ENCODE measurements at places on chromosomes 3 and 15.

DNA sequence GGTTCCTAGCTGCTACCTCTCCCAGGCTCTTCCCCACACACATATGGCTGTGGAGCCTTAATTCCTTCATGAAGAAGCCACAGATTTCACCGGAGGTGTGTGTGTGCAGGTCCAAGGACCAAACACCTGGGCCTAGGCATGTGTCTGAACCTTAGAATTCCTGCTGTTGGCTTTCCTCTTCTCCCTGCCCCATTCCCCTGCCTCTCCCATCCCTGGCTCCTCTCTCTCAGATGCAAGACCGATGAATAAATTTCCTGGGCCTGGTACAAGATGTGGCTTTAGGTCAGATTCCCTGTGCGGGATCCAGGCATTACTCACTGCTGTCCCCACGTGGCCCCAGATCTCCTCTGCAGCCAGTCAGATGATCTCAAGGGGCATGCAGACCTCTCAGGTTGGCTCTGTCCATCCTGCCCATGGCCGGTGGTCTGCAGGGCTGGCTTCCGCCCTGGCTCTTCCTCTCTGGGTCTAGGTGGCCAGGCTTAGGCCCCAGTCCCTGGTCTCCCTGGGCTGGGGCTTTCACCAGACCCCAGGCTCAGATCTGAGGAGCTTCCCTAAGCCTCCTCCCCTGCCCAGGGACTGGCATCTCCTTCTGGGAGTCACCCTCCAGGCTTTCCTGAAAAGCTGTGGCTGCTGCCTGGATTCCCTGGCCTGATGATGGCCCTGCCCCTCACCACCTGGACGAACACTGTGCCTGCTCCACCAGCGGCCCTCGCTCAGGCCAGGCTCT is 20.5 kb downstream of the CCR9 start:
- DNase-seq: peak; percentile 4

GRCh38 chr3:114809668-114810413 is 337.2 kb downstream of the ZBTB20 start:
- DNase-seq: no peak

DNA sequence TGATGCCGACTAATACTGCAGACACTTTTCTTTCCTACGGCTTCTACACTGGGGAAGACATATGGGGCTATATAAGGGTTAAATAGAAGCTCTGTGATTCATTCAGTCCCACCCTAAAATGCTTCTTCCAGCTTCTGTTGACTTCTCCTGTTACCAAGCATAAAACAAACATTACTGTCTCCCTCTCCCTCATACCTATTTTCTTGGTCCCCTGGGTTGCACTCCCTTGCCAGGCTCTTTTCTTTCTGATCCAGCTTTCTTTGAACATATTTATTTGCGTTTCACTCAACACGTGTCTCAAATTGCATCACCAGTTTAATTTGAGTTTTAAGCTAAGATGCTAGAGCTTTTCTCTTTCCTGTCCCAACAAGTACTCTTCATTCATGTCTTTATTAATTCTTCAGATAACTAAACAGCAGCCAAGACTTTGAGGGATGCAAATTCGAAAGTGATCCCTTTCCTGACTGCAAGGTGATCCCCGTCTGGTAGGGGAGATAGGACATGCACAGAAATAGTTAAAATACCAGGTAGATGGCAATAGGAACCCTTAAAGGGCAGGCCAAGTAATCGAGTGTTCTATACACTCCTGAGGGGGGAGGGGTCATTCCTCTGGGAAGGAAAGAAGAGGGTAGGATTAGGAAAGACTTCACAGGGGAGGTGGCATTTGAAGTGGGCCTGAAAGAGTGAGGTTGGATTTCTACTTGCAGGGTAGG is 198.6 kb upstream of the BCL6 start:
- no peak for DNase-seq

DNA sequence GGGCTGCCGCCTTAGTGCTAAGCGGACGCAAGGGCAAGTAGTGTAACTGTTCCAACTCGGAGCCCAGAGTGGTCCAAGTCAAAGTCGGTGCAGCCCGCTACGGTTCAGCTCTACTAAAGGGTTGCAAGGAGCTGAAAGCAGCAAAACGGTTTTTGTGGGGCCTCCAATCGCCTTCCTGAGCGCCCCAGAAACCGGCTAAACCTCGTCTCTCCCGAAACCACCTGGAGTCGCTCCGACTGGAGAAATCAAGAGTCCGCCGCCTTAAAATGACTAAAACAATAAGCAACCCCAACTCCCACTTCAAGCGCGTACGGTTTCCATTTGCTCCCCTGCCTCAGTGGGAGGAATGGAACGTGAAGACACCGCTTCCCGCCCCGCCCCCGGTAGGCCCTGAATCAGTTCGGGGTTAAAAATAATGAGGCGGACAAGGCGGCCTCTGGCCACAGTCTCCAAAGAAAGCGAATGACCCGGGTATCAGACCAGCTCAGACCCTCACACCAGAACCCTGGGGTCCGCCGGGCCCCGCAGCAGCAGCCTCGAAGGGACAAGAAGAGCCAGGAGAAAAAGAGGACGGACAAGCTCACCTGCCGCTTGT is 401 bp downstream of the SEC11A start:
- no peak for DNase-seq

DNA sequence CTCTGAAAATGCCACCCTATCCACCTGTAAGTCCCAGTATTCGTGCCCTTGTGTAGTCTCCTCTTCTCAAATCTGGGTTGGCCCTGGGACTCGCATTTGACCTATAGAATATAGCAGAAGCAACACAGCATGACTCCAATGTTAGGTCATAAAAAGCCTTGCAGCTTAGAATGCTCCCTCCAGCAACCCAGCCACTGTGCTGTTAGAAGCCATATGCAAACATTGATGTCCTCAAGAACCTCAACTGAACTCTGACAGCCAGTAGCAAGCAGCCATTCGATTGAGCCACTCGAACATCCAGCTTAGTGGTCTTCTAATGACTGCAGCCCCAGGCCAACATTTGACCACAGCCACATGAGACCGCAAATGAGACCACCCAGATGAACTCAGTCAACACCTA is 26.6 kb downstream of the MECOM start:
- no peak for DNase-seq

DNA sequence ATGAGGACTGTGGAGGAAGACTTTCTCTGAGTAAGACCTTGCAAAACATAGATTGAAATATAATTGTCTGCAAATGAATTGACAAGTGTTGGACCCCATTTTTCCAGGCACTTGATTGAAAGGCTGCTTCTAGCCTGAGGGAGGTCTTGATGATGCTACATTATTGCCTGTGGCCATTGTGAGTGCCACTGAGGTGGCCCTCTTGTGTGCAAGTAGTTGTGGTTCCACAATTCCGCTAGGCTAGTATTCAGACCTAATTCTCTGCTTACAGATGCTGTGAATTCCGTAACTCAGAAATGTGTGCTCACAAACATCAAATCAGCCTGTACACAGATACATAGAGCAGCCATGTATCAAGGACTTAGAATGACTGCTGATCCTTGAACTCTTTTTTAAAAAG is 34.7 kb downstream of the FNDC3B start:
- DNase-seq: no peak

DNA sequence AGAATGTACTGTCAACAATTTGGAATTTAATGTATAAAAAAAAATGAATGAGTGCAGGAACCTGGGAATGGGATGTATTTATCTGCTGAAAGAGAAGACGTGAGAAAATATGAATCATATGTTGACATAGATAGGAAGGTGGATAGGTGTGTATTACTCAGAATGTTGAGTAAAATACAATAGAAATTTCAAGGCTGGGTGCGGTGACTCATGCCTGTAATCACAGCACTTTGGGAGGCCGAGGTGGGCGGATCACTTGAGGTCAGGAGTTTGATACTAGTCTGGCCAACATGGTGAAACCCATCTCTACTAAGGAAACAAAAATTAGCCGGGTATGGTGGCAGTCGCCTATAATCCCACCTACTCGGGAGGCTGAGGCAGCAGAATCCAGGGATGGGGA is 202.8 kb downstream of the CADM2 start:
- no peak for DNase-seq

DNA sequence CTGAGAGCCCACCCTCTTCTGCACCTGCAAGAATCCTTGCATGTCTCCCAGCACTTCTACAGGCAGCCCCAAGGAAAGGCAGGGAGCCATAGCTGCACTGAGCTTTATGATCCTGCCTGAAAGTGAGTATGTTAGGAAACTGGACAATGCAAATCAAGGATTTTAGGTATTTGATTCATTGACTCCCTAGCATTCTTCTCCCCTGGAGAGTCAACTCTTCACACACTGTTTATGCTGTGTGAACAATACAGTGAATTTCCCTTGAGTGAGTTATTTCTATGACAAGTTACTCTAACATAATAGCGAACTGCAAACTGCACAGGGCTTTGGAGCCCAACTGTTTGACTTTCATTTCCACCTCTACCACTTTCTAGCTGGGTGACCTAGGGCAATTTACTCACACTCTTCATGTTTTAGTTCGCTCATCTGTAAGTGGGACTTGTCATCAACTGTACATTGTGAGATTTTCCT is 96.0 kb upstream of the PHLDB2 start:
- no peak for DNase-seq

GRCh38 chr3:150253622-150254021 is 154.5 kb upstream of the TSC22D2 start:
- no peak for DNase-seq

DNA sequence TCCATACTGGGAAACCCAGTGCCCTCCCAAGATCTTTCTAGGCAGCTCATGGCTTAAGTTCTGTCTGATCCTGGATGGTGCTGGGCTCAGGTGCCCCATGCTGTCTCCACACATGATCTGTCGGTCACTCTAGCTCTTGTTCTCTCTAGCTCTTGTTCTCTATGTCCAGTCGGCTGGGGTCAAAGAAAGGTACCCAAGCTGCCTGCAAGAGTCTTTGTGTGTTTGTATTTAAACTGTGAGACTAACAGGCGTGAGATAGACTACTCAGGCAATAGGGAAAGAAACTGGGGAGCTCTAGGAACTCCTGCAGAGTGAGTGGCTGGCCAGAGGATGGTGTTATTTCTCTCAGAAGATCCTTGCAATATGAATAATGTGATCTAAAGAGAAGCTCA is 40.2 kb downstream of the GPR156 start:
- peak; percentile 10 for DNase-seq

DNA sequence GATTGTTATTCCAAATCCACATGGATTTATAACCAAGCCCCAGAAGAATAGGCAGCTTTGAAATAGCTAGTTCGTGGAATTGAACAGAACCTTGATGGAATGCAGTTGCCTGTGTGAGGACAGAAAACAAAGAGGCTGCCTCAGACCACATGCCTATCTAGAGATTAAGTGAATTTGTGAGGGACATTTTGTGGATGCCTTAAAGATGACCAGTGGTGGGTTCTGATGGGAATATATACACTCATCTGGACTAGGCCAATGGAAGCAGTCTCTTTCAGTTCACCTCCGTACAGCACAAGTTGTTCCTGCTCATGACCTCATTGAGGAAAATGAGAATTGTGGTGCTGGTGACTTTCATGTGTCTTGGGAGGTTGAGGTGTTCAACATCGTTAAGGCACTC is 63.2 kb upstream of the PYDC2 start:
- DNase-seq: no peak

- peak; percentile 97 for DNase-seq
Measured at GRCh38 chr3:16183601-16184270, 9.3 kb downstream of the GALNT15 start.

DNA sequence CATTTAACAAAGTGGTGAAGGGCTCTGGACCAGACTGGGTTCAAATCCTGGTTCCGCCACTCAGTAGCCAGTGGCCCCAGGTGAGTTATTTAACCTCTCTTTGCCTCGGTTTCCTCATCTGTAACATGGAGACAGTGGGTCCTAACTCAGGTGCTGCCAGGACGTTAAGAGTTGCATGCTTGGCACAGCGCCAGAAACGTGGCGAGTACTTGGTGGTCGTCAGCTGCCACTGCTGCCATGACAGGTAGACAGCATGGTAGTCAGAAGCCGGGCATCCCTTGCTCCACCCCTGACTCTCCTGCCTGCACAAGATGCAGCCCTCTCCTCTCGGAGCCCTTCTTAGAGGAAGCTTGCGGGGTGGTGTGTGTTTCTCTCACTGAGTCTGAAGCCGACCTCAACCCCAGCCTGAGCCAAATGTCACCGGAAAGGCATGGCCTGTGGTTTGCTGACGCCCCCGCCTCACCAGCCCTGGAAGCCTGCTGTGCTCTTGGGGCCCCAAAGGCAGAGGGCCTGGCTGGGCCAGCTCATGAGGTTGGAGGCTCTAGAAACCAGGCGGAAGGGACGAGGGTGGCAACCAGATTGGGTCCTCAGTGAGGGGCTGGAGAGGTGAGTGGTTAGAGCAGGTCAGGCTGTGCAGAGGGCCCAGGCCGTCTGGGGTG is 160.8 kb upstream of the TLE3 start:
- DNase-seq: no peak

DNA sequence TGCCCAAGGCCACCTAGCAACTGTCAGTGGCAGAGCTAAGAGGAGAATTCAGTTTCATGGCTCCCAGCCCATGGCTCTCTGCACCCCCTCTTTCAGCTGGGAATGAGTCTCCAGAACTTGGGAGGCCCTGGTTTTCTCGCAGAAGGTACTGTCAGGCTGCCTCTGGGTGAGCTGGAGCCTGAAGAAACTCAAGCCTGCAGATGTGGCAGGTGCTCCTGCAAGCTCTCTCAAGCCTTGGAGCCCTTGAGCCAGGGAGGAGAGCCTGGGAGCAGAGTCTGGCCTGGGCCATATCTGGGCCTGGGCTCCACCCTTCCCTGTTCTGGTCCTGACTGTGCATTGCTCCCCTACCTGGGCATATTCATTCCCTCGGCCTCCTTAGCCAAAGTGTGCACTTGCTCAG is 74.4 kb upstream of the TLE3 start:
- no peak for DNase-seq

DNA sequence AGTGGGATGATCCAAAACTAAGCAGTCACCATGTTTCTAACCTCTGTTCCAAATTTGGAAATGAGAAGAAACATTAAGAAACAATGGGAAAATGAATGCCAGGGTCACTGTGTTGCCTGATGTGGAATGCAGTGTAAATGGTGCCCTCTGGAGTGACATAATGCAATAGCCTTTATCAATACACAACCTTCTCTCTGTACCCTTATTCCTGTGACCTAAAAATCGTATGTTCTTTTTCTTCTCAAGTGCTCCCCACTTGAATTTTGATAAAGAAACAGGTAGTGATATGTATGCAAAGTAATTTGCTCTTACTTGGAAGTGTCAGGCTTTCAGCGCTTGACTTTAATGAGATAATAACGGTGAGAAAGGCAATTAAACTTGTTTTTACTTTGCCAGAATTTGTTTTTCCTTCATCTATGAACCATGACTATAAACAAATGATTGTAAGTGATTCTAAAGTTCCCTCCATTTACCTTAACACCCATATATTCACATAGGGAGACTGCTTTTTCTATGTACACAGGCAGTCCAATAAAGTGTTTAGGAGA is 145.8 kb upstream of the THRB start:
- no peak for DNase-seq

DNA sequence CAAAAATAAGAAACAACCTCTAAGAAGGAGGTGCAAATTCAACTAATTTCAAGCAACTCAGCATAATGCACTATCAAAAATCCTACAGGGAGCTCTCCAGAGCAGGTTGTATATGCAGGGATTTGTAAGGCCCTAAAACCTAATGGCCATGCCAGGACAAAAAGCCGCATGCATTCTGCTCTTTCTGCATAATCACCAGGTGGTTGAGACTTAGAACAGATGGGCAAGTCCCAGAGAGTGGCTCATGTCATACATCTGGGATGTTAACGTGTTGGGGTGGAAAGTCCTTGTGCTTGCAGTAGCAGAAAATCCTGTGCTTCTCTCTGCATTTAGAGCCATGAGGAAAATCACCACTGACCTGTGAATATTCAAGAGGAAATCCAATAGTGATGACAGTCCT is 1002.9 kb downstream of the AGBL1 start:
- DNase-seq: no peak

- no peak for DNase-seq
Measured at GRCh38 chr3:129577925-129578786, 28.3 kb downstream of the PLXND1 start.
